ENCODE measurements at places on chromosomes 3 and 15.
A peak's percentile ranks its signal among the peaks of the same experiment; 100 is the strongest.

GRCh38 chr15:49044766-49045606 lies 1.3 kb downstream of the SECISBP2L start:
- DNase-seq = no peak

- no peak for DNase-seq
These were observed 236.7 kb upstream of the WNT5A start for GRCh38 chr3:55723653-55724406.

GRCh38 chr15:76147906-76148570 lies 88.3 kb downstream of the TMEM266 start:
- DNase-seq = peak; percentile 18

DNA sequence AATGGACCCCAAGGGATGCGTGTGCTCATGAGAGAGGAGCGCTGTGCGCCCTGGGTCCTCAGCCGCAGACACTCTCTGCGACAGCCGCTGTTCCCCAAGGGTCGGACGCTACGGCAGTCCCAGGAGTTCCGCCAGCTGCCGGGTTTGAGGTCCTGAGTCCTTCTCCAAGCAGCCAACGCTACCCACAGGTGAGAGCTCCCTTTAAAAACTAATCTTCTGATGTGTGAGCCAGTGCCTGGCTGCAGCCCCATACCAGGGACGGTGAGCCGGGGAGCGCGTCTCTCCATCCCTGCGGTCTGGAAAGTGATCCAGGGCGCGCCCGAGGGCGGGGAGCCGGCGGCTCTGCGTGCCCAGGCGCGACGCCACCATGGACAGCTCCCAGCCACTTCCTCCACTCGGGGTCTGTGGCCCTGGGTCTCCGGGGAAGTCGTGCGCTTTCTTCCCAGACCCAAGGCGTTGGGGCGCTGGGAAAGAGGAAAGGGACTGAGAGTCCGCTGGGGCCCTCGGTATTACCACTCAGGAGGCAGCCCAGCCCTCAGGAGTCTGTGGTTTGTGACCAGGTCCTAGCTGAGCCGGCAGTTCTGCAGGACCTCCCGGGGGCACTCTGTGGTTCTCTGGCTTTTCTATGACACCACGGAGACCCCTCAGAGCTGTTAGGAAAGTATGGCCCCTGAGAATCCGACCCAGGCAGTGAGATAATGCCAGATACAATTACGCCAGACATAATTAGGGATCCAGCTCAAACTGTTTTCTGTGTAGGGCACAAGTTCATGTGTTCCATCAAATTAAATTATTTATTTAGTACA lies 1.4 kb downstream of the CEMIP start:
- no peak for DNase-seq

GRCh38 chr3:101817992-101818391 lies 31.3 kb upstream of the NFKBIZ start:
- no peak for DNase-seq

- no peak for DNase-seq
These were observed 22.8 kb downstream of the TMEM43 start for GRCh38 chr3:14147617-14148016.

DNA sequence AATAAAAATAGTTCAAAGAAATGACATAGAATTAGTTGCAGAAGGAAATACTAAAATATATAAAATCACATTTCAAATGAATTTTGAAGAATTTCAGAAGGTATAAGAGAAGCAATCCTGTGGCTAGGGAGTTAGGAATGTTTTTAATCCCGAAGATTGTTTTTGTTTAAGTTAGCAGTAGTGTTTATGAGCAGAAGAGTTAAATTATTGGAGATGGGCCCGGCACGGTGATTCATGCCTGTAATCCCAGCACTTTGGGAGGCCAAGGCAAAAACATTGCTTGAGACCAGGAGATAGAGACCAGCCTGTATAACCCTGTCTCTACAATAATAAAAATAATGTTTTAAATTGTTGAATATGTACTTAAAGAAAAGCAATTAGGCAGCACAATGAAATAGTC lies 432.5 kb downstream of the MFSD1 start:
- no peak for DNase-seq

GRCh38 chr3:42035007-42035406 lies 56.1 kb upstream of the TRAK1 start:
- no peak for DNase-seq

DNA sequence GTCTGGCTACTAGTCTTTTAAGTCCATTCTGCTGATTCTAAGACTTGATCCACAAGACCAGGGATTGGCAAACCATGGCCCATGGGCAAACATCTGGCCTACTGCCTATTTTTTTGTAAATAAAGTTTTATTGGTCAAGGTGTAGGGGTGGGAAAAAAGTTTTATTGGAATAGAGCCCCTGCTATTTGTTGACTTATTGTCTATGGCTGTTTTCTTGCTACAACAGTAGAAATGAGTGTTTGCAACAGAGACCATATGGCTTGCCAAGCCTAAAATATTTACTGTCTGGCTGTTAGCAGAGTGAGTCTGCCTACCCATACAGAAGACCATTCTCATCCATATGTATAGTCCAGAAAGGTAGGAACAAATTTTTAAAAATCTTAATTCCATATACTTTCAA lies 106.4 kb downstream of the PTPRG start:
- no peak for DNase-seq

DNA sequence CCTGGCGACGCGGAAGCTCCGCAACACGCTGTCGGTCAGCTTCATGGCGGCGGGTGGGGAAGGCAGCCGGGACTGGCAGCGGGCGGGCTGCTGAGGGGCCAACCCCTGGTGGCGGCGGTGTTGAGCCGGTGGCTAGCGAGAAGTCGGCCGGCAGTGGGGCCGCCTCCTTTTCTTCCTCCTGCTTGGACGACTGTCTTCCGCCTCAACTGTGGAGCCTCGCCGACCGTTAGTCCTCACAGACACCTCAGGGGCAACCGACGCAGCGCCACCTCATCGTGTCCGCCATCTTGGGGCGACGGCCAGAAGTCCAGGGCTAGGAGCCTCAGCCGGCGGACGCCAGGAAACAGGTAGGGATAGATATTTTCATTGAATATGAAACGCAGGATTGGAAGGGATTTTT lies 875.1 kb downstream of the NSUN3 start:
- DNase-seq = no peak

- DNase-seq = peak; percentile 32
These were observed 29.6 kb downstream of the PSTPIP1 start for GRCh38 chr15:77024273-77025082.

- no peak for DNase-seq
These were observed 23.1 kb downstream of the POC1A start for GRCh38 chr3:52130966-52131622.

GRCh38 chr15:99909592-99910295 lies 176.5 kb upstream of the LYSMD4 start:
- no peak for DNase-seq

DNA sequence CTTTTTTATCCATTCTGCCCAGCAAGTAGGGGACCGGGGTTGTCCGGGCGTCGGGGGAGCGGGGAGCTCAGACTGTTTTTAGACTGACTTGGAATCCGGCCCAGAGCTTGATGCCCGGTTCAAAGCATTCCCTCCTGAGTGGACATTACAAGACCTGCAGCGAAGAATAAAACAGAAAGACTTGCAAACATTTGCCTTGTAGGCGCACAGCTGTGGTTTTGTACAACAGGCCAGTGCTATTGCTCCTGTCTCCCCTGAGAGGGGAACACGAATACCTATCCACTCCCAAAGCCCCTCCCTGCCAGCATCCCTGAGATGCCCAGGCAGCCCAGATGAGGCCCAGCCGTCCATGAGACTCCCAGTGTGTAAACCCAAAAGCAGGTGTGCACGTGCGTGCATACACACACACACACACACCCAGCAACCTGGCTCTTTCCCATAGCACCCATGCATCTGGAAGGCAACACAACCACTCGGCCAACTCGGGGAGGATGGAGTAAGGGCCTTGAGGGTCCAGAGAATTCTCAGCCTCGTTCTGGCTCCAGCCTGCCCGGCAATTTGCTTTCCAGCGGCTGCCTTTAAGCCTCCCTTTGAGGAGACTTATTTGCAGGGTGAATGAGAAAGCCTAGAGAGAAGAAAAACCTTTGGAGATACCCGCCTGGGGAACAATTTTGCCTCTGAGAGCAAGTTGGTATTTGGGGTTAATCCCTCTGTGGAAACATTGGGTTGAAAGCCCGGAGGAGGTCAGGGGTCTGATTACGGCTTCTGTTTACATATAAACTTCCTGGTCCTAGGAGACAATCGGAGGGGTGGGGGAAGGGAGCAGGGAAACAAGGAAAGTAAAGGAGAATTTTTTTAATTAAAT lies 161.0 kb upstream of the HES1 start:
- no peak for DNase-seq

GRCh38 chr3:47573190-47574172 lies 5.2 kb downstream of the CSPG5 start:
- DNase-seq = no peak

DNA sequence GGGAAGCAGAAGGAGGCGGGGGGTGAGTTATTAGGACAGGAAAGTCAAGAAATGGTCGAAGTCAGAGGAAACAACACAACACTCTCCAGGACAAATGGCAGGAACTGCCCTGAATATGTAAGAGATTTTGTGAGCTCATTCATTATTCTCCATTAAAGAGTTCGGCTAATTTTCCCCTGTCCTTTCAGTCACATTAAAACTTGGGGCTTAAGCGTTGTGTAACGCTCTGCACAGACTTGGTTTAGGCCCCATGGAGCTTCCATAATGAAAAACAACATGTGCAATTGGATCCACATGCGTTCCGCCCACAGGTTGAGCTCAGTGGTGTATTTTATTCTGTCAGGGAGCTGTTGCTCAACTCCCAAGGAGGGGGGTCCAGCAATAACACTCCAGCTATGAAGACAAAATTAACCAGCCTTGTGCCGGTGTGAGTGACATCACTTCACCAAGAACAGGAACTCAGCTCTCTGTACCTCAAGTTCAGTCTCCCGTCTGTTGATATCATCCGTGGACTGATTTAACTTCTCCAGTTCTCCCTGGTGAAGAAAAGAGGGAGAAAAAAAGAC lies 2.3 kb downstream of the SH3BP5 start:
- DNase-seq = peak; percentile 56

GRCh38 chr15:52019394-52020220 lies 588 bp downstream of the MAPK6 start:
- peak; percentile 55 for DNase-seq

DNA sequence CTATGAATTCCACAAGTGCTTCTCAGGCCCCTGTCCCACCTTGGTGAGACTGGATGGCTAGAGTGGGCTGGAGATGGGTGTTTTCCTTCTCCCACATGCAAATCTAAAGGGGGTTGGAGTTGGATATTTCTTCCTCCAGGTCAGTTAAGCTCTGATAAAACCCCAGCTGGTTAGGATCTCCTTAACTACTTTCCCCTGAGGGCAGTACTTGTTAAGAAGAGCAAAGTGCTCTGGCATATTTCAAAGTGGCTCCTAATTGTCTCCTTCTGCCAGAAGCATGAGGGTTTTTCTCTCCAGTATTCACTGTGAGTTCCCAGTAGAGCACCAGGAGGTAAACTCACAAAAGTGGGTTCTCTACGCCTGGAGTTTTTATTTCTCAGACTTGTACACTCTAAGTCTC lies 31.4 kb downstream of the COL6A6 start:
- DNase-seq = no peak

- DNase-seq = peak; percentile 54
These were observed 30.0 kb downstream of the NBEAL2 start for GRCh38 chr3:47009225-47010110.

- DNase-seq = no peak
These were observed 5.1 kb downstream of the PHLDB2 start for GRCh38 chr3:111863942-111864694.

DNA sequence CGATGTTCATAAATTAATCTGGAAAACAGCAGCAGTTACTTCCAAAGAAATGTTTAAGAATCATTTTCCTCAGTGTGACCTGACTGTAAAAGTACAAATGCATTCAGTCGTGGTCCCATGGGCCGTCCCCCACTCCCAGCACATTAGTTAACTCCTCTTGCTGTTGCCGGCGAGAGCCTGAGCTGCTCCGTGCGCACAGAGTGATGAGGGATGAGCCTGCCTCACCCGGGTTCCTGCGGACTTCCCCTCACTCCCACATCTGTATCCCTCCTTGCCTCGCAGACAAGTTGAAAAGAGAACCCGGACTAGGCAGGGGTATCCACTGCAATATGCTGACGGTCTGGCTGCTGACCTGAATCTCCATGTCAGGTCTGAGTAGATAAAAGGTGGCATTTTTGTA lies 861.7 kb upstream of the NR2F2 start:
- DNase-seq = no peak

DNA sequence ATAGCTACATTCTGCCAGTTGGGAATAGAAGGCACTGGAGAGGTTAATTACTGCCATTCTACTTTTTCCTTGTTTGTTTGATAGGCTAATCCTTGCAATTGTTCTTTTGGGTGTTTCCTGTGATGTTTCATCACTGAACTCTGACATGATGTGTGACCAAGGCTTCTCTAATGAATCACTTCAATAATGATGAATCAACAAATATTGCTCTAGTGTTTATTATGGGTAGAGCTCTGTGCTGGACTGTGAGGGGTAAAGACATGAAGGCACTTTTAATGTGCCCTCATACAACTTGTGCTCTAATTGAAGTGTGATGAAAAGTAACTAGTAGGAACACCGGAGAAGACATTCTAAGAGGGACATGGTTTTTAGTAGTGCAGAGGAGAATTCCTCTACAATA lies 233.6 kb downstream of the WDR72 start:
- no peak for DNase-seq

DNA sequence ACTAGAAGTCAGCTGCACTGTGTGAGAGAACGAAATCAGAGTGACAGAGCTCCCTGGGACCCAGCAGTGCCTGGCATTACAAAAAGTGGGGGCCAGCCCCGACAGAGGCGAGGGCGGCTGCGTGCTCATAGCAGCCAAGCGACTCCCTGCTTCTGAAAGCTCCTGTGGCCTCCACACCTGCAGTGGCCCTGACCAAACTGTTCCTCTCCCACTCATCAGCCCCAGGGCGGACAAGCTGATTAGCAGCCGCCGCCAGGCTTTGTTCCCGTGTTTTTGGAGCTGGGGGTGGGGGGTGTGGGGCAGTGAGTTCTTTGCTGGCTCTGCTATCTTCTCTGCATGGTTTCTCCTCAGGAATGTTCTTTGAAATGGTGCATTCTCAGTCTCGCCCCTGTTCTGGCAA lies 58.1 kb downstream of the DGKG start:
- DNase-seq = no peak

- no peak for DNase-seq
These were observed 2.8 kb upstream of the RPL24 start for GRCh38 chr3:101689286-101689685.

GRCh38 chr3:125220727-125221429 lies 8.3 kb upstream of the SLC12A8 start:
- no peak for DNase-seq

- no peak for DNase-seq
These were observed 57.4 kb upstream of the POLR2M start for GRCh38 chr15:57649138-57649537.

DNA sequence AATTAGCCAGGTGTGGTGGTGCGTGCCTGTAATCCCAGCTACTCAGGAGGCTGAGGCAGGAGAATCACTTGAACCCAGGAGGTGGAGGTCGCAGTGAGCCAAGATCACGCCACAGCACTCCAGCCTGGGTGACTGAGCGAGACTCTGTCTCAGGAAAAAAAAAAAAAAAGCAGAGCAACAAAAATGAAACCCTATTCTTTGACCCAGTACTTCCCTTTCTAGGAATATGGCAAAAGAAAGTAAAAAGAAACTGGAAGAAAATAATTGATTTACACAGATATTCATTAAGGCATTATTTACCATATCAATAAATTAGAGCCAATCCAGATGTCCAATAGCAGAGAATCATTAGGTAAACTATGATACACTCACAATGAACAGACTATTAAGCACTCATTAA lies 67.0 kb downstream of the GSK3B start:
- DNase-seq = no peak

- DNase-seq = no peak
These were observed 145.0 kb downstream of the ATP10A start for GRCh38 chr15:25718169-25718536.

- no peak for DNase-seq
These were observed 48.4 kb downstream of the MOBP start for GRCh38 chr3:39515681-39516441.
